ENCODE measurements at places on chromosomes 1 and 21.

DNA sequence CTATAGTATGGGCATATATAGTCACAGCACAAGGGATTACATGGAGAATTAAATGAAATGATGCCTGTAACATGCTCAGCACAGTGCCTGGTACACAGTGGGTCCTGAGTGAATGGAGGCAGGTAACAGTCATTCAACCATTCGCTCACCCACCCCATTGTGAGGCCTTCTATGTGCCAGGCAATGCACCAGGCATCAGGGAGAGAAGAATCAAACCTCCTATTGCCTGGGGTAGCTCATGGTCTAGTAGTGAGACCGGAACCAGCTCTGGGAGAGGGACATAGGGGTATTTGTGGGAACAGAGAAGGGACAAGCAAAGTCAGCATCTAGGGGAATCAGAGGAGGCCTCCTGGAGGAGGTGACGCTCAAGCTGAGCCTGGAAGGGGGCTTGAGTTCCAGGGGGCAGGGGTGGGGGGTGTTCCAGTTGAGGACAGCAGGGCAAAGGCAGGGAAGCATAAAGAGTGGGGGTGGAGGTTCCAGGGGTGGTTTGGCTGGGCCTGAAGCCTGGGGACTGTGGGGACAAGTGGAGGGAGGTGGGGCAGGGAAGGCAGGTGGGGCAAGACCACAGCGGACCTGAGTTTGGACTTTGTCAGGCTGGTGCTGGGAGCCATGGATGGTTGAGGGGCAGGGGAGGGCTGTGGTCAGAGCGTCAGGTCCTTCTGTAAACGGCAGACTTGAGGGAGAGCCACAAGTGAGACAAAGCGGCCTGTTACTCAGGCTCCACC is 591.6 kb downstream of the PTPRU start:
- no peak for DNase-seq

GRCh38 chr1:197152662-197153061 is 6.2 kb upstream of the ASPM start:
- no peak for DNase-seq

- DNase-seq, result no peak
These were observed 449.9 kb downstream of the NUF2 start for GRCh38 chr1:163771637-163772036.

DNA sequence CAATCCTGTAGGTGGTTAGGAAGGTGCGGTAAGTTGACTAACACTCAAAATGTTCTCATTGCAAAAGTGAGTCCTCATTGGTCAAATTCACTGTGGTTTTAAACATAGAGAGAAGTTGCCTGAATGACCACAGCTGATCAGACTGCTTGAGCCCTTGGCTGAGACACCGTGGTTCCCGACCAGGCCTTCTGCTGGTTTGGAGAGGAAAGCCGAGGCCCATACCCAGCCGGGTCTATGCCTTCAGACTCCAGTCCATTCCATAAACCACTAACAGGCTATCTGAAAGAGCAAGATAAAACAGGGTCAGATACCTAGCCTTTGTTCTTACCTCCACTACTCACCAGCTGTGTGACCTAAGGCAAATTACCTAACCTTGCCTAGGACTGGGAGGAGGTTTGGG is 133.9 kb downstream of the LMX1A start:
- DNase-seq, result no peak

- no peak for DNase-seq
These were observed 41.6 kb upstream of the MROH9 start for GRCh38 chr1:170893655-170894297.

GRCh38 chr21:23612210-23612609 is 1995.1 kb downstream of the MRPL39 start:
- DNase-seq, result no peak

DNA sequence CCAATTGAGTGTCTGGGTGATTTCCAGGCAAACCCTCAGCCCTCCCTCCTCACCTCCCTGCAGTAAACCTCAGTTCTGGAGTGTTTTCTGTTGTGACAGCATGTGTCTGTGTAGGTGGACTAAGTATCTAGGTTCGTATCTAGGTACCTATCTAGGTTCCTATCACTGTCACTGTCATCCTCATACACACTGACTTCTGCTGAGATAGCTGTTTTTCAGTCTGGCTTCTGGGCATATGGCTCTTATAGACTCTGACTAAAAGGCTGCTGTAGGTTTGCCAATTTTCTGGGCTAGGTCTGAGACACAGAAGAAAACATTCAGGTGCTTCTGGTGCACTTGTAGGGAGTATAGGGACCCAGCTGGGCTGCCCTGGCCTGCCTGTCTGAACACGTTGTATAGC is 8.1 kb upstream of the TRIM67 start:
- DNase-seq, result no peak

All from glomerular endothelial cell (primary cell).